ENCODE measurements at places on chromosomes 13 and 19.

GRCh38 chr19:46661735-46662592 lies 982 bp upstream of the DACT3 start:
- peak; percentile 79 for DNase-seq

GRCh38 chr13:74730556-74731331 lies 596.5 kb upstream of the KLF12 start:
- DNase-seq: no peak

DNA sequence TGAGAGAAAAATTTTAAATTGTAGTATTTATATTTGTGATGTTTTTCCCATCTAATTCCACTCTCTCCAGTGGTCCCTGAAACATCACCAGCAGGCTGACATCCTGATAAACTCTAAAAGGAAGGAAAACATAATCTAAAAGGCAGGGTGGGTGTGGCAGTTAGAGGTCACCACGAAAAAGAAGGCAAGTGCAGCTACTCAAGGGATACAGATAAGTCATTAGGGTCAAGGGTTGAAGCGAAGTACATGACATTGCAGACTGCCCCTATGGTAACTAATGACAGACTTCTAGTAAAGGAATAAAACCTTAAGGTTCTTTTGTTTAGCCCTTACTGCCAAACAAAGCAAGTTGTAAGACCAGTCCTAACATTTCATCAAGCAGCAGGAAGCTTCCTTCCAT lies 6.0 kb upstream of the NEK3 start:
- no peak for DNase-seq

DNA sequence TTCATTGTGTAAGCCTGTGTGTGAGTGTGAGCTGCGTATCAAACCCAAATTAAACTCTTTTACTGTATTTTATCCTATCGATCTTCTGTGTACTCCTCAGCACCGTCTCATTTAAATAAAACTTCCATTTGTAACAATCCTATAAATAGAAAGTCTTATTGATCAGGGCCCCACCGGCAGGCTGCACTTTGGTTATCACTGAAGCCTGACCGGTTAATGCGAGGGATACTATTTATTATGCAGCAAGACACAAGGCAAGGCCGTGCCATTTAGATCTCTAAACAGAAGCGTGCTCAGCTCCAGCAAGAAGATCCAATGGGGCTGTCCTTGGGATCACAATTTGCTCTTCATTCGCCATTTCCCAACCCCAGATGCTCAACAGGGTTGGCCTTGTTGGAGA lies 252.6 kb upstream of the TSHZ3 start:
- DNase-seq: no peak

GRCh38 chr13:33125821-33126570 lies 109.8 kb downstream of the KL start:
- DNase-seq: no peak

- DNase-seq: no peak
These were observed 17.7 kb downstream of the TMEM272 start for GRCh38 chr13:51827254-51827653.

Data from activated CD4-positive, alpha-beta T cell treated with anti-CD3 and anti-CD28 coated beads, Interleukin-2, amount 50 U/mL, for 48 hours (primary cell).